ENCODE measurements at places on chromosomes 7 and 10.

DNA sequence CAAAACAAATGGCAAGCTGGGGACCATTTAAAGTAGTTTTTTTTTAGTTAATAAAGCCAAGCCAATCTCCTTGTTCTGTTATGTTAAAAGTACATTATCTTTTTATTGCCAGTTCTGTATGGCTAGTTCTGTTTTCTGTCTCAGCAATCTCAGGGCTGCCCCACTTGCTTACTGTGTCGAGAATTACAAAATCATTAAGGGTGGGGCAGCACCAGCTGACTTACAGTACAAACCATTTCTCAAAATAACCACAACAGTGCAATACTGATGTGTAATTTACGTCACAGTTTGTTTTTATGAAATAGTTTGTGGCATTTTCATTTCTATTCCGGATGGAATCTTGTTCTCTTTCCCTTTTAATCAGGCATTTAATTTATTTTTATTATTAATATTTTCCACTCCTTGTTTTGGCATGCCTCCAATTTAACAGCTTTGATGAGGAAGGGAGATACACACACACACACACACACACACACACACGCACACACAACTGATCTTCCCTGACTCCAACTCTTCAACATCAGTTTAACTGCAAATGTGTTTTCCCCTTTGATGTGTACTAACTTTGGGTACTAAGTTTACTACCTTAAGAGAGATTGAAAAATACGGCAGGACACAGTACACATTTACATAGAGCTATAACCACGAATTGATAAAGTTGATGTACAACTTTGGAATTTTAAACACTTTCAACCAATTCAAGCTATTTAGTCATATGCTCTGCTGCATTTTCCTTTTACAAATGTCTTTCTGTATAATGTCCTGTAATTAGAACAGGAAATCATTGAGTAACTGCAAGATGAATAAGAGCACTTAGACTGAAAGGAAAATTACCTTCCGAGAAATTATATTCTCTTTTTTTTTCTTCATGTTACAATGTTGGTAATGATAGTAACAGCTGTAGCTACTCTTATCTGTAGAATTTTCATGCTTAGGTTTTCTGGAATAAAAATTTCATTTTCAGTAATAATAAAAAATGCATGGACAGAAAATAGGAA lies 91.5 kb downstream of the ARID5B start:
- DNase-seq: peak; percentile 3

DNA sequence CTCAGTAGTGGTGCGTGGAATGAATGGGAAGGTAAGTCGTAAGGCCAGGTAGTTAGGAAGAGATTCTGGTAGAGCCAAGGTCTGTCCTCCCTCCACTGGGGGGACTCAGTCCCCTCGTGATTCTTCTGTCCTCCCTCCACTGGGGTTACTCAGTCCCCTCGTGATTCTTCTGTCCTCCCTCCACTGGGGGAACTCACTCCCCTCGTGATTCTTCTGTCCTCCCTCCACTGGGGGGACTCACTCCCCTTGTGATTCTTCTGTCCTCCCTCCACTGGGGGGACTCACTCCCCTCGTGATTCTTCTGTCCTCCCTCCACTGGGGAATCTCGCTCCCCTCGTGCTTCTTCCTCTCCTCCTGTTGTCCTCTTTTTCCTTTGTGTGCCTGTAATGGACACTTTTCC lies 125.1 kb downstream of the CELF2 start:
- no peak for DNase-seq

- no peak for DNase-seq
These were observed 407.9 kb downstream of the KCNMA1 start for GRCh38 chr10:77229704-77230103.

GRCh38 chr7:1534330-1535099 lies 4.0 kb downstream of the MAFK start:
- DNase-seq: no peak

Data from stimulated activated CD8-positive, alpha-beta memory T cell treated with anti-CD3 and anti-CD28 coated beads, Interleukin-15, amount 100 ng/mL, for 4 hours (primary cell).